NCI-H1092 treated with DMSO at 0.1 percent for 48 hours (cell line): ENCODE measurements at places on chromosomes 12 and 14.

DNA sequence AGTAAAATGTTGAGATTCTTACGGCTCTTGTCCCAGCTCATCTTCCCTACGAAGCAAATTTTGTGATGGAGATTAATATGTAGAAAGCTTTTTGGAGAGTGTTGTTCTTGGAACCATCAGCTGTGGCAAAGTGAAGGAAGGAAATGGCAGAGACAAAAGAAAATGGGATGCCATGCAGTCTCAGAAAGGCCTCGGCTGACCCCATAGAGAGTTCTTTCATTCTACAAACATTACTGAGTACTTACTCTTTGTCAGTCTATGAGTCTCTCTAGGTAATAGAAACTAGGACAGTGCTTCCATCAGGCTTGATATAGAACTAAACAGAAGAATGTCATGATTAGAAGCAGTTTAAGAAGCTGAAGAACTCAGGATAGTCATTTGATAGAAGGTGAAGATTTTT, 134.1 kb downstream of the PLEKHA5 start:
- no peak for DNase-seq

- DNase-seq, result no peak
Observed at GRCh38 chr12:77122236-77122635, 56.9 kb upstream of the E2F7 start.

- no peak for DNase-seq
Observed at GRCh38 chr12:38162708-38163441, 153.7 kb upstream of the ALG10B start.

GRCh38 chr14:37251775-37252174, 54.0 kb downstream of the MIPOL1 start:
- peak; percentile 48 for DNase-seq

- no peak for DNase-seq
Observed at GRCh38 chr14:50784683-50785456, 46.1 kb downstream of the NIN start.

- DNase-seq, result no peak
Observed at GRCh38 chr14:61661471-61662400, 33.6 kb upstream of the HIF1A start.

- no peak for DNase-seq
Observed at GRCh38 chr12:50062728-50063460, 5.5 kb downstream of the ASIC1 start.

DNA sequence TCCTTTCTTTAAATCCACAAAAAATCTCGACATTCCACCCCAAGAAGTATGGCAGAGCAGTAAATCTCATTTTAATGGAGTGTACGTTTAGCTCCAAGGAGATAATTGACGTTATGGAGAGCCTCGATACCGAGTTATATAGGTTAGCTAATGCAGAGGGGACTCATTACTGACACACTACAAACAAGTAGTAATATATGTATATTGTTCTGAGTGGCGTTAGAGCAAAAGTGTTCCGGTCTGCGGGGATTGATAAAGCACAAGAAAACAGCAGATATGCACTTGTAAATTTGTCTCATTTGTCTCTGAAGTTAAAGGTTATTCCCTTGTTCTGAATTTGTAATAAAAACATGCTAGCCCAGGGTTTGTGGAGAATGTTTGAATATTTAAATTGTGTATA, 84.1 kb downstream of the BCL11B start:
- DNase-seq, result no peak

DNA sequence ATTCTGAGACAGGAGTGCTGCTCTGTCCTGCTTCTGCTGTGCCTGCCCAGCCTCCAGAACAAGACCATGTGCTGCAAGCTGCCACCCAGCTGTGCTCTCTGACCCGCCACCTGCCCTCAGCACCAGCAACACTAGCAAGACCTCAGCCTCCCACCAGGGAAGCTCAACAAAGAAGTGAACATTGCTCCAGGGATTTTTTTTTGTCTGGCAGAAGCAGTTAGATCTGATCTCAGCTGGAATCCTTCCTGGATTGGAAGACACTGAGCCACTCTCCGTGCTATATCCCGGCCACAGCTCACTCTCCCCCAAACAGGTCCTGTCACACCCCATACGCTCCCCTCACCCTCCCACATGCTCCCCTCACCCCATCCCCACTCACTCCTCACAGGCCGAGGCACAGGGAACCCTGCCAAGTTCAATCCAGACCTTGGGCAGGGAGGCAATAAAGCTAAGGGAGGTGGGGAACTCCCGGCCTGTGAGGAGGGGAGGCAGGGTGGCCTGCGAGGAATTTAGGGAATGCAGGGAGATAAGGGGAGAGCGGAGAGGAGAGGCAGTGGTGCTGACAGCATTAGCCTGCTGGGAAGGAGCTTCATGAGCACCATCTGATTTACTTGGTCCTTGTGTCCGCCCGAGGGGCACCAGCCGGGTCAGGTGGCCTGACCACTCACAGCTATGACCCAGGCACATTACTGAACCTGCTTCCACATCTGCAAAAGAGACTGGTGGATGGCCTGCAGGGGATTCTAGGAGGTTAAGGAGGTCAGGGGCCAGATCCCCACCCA, 29.7 kb downstream of the CCDC85C start:
- peak; percentile 31 for DNase-seq

DNA sequence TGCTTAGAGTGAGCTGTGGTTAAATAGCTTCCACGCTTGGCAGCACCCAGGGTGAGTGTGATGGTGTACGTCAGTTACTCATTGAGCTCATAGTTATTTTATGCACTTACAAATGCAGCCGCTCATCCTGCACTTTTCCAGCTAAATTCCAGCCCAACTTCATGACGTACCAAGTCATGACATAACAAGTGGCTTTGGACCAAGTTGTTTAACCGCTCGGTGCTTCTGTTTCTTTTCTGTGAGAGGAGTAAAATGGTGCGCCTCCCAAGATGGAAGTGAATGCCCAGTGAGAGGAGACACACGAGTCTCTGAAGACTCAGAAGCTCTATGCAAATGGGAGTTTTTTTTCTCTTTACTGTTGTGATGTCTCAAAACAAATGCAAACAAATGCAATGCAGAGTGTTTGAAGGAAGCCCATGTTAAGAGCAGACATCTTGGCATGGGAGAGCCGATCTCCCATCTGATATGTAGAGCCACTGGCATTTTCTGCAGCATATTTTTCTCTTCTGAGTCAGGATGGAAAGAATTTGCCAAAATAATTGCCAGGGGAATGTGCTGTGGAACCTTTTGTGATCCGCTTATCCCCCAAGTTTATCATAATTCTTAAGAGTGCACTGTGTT, 72.2 kb downstream of the FBXW8 start:
- no peak for DNase-seq

- DNase-seq, result no peak
Observed at GRCh38 chr14:73610687-73611086, 1.6 kb upstream of the ACOT6 start.

GRCh38 chr12:14696265-14696741, at the start of gene GUCY2C:
TSS of gene GUCY2C (minus strand) at chr12:14696599. CDS start at chr12:14696448, 151 bp downstream.
- DNase-seq, result no peak

DNA sequence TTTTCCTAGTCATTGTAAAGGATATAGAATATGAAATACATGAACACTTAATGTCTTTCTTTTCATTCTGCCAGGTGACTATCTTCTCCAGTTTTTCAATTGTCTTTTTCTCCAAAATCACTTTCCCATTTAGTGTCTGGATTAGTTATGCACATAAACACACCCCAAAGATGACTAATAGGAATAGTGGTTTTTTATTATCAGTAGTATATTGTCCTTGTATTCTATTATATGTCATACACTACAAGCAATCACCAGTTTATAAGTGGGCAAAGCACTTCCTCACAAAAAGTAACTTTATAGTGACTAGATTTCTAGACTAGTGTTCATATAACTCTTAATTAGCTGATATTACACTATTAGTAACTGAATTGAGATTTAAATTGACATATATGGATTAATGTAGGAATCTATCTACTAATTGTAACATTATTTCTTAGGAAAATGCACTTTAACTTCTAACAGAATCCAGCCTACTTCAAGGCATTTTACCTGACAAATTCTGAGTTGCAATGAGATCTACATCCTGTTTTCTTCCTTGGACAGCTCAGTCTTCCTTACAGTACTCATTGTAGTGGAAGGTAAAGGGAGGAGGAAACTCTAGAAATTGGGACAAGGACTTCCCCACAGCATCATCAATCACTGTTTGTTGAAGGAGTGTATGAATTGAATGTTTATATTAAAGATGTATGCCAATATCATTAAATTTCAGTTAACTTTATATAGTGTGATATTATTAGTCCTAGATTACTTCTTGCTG, 186.1 kb upstream of the GARIN2 start:
- no peak for DNase-seq

DNA sequence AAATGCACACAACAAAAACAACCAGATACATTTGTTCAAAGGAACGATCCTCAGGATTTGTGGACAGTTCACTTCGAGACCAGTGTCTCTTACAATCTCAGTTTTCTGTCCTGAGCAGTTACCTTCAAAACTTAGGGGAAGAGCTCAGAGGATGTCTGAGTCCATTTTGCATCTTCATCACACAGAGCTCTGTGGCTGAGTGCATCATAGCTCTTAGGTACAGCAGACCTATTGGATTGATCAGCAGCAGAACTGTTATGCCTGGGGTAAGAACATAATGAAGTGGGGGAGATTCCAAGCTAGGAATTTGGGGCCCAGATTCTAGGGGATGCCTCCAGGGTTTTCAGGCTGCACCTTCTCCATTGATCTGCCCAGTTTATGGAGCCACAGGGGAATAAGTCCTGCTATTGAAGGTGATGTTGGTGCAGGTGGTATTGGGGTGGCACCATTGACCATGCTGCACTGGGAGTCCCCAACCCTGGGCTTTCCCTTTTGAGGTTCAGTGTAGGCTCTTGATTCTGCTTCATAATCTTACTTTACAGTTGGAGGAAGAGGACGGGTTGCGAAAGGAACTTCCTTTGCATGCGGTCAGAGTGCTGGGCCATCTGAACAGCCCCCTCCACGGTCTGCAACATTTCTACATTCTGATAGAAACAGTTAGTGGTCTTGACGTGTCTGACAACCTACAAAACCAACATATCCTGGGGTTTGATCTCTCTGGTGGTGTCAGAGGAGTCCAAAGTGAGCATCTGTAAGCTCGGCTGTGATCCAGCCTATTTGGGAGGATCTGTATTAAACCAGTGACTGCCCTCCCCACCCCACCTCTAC, 112.8 kb downstream of the CHST11 start:
- no peak for DNase-seq

- peak; percentile 73 for DNase-seq
Observed at GRCh38 chr14:68548194-68549076, 244.4 kb downstream of the ZFP36L1 start.

DNA sequence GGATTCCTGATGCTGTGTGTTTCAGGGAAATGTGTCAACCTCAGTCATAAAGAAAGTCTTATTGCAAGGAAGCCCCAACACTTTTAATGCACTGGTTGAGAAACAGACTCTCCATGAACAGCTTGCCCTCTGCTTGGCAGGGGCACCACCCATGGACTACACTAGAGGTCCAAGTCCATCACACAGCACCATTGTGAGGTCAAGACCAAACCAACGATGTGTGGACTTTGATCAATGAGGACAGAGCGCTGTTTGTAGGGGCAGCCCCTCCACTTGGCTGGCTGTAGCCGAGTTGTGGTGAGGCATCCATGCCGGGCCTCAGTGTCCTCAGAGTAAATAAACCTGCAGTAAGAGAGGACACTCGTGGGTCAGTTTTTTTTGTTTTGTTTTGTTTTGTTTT, 29.8 kb downstream of the ZFYVE21 start:
- DNase-seq, result no peak

- no peak for DNase-seq
Observed at GRCh38 chr12:71152851-71153250, 4.9 kb downstream of the TSPAN8 start.

- DNase-seq, result no peak
Observed at GRCh38 chr12:81174664-81175063, 96.8 kb downstream of the ACSS3 start.

- no peak for DNase-seq
Observed at GRCh38 chr14:55864890-55865655, 253.1 kb upstream of the PELI2 start.

GRCh38 chr12:75711271-75711670, 199.9 kb upstream of the KRR1 start:
- no peak for DNase-seq

DNA sequence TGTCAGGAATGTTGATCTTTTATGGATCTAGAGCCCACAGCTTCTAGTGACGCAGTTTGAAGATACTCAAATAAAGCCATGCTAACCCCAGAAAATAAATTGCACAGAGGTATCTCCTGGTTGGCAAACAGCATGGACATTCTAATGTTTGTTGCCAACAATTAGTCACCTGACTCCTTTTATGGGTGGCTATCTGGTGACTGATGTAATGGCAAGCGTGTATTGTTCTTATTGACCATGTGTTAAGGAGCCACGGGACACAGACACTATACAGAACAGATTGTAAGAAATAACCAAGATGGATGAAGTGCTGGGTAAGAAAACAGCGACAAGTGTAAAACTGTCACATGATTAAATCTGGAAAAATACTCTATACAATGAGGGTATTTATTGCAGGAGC, 401.3 kb upstream of the PDE3A start:
- no peak for DNase-seq

DNA sequence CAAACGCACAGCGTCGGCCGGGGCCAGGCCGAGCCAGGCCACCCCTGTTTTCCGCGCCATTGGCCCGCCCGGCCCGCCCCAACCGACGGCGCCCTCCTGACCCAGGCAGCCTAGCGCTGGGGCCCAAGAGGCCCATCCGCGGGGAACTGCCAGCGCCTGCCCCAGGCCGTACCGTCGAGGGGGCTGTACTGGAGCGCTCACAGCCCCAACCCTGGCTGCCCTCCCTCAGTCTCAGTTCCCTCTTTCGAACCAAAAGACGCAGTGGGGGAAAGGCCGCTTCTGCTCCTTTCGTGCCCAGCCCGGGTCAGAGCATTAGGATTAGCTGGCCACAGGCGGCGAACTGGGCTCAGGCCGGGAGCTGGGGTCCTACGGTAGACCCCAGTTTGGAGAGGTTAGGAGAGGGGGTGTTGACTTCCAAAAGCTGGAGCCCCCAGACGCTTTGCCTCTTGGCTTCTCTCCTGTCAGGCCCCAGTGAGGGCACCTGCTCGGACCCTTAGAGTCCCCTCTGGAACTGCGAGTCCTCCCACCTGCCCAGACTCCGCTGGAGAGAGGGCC, 1.9 kb downstream of the NKX2-1 start:
- DNase-seq, result peak; percentile 82

DNA sequence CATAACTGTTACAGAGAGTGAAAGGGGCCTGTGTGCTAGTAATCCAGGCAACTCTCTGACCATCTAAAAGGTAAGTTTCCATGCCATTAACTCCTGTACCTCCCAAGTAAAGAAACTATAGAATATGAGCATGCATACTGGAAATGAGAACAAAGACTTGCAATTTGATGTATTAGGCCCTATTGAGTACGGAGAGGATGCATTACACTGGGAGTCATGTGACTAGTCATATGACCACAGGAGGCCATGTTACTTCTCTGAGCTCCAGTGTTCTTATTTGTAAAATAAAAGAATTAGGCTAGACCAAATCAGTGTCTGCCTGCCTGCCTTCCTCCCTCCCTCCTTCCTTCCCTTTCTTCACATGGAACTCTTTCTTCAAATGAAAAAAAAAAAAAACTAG, 440.1 kb upstream of the CCDC196 start:
- no peak for DNase-seq

DNA sequence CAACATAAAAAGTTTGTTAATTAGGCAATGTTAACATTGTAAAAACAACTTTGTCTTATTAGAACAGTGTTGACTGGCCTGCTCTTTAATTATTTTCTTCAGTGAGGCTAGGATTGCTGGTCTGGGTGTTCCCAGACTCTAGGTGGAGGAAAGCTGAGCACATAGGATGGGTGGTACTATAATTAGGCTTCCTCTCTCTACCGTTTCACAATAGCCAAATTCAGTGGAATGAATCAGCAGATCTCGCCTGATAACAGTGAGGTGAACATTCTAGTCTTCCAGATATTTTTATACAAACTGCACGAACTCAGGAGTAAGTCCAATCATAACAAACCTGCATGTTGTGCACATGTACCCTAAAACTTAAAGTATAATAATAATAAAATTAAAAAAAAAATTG, 11.9 kb downstream of the PTGDR start:
- DNase-seq, result no peak
